Mammary epithelial cell (primary cell): ENCODE measurements at places on chromosomes 16 and 17.

- DNase-seq: peak; percentile 34
These were observed at the start of gene CUEDC1 for GRCh38 chr17:57955183-57955931. Gene CUEDC1, minus strand, starts transcription at chr17:57955412. Its CDS starts 69,848 bp downstream, at chr17:57885564.

- DNase-seq: no peak
These were observed 42.1 kb downstream of the ENGASE start for GRCh38 chr17:79116575-79117368.

DNA sequence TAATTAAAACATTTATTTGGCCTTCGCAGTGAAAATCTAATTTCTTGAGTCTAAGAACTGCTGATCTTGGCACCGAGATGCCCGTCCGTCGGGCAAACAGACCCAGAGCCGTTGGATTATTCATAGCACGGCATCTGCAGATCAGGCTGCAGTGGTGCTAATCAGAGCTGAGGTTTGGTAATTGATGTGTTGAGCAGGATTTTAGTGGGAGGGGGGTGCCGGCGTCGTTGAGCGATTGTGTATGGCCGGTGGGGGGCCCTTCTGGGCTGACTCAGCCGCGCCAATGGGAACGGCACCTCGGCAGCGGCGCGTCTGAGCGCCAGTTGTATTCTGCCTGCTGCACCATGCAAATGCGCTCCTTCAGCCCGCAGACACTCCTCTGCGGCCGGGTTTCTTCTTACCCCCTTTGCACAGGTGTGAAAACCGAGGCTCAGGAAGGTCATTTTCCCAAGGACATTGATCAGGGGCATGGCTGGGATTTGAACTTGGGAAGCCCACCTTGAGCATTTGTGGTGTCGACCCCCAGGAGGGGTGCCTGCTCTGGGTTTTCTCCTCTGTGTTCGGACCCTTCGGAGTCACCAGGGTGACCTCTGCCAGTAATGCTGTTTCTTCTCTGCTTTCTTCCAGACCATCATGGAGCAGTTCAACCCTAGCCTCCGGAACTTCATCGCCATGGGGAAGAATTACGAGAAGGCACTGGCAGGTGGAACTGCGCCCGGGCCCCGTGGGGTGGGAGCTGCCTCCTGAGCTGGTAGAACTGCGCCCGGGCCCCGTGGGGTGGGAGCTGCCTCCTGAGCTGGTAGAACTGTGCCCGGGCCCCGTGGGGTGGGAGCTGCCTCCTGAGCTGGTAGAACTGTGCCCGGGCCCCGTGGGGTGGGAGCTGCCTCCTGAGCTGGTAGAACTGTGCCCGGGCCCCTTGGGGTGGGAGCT, 18.4 kb downstream of the BAIAP2 start:
- no peak for DNase-seq

GRCh38 chr16:56708525-56709442, 21.1 kb upstream of the NUP93 start:
- DNase-seq: no peak

DNA sequence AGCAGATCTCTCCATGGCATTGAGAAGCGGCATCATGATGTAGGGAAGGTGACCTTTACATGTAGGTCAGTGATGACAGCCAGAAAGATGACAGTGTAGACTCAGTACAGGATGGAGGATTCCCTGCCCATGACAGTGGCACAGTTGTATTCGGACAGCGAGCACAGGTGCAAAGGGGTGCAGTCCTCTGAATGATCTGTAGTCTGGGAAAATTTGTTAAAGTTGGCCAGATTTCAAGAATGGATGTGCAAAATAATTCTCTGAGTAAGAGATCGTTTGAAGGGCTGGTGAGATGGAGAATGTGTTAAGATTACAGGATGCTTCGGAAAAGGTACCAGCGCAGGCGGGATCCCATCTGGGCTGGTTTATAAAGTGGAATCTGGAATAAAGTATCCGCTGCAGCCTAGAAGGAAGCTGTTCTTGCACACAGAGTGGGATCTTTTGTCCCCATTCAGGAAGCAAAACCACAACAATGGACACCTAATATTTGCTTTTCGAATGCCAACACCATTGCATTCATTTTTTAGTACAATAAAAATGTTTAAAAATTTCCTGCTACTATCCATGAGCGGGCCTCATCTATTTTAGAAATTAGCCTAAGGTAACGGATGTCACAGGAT, 101.2 kb downstream of the RPTOR start:
- DNase-seq: no peak

- DNase-seq: peak; percentile 64
These were observed 368.2 kb downstream of the SLC39A11 start for GRCh38 chr17:72724267-72724666.

DNA sequence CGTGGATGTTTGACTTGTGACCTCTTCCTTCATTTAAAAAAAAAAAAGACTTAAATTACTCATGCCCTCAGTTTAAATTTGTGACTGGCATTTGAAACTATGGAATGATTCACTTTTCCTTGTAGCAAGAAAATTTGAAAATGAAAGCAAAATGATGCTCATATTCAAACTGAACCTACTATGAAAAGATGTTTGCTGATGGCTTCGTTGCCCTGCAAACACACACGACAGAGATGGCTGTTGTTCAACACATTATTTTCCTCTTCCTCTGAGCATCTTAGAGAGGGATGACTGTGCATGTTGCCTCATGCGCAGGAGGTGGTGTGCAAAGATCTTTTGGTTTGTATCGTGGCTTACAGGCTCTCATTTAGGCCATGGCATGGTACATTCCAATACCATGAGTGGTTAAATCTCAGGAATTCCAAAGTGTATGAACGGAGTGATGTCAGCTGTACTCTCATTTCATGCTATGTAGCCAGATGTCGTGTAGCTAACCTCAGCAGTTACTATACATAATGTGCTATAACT, 164.5 kb downstream of the PRKCA start:
- DNase-seq: peak; percentile 98

GRCh38 chr17:60095381-60095780, 16.7 kb upstream of the HEATR6 start:
- no peak for DNase-seq

DNA sequence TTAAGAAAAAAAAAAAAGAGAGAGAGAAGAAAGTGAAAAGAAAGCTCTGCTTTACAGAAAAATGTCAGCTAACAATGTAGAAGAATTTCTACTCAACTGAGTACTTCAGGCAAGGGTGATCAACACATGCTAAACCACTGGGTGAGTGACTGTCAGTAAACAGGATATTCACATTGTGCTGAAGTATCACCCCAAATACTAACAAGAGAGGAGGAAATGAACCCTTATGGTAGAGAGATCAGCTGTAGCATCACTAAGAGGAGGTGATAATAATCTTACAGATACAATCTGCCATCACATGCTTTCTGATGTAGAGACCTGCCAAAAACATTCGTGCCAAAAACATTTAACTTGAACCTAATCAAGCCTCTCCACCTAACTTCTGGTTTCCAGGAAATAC, 30.7 kb upstream of the ICAM2 start:
- DNase-seq: no peak

- DNase-seq: no peak
These were observed 257 bp downstream of the SNAI3 start for GRCh38 chr16:88686062-88686438.

GRCh38 chr17:58913971-58914769, 158.5 kb downstream of the PPM1E start:
- no peak for DNase-seq

DNA sequence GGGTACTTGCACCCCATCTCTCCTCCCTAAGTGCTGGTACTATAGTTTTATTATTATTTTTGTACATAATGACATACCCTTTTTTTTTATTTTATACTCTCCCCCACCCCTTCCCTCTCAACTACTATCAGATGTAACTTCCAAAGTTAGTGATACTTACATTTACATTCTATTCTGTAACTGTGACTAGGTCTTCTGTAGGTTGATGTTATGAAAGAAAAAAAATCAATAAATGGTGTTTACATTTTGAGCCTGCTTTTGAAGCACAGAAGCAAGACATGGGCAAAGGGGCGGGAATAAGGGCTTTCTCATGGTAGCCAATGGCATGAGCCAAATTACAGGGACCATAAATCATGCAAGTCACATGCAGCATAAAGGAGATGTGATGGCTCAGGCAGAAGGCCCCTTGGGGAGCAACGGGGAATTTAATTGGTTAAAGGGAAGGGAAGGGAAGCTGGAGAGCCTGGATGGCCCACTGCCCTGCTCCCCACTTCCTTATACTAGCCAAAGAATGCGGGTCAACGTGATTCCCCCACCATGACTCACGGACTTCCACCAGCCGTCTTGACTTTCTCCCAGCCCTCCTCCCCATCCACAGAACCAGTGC, 2.4 kb upstream of the ACSF2 start:
- peak; percentile 89 for DNase-seq

GRCh38 chr16:57540387-57540786, 2.1 kb upstream of the ADGRG5 start:
- no peak for DNase-seq

DNA sequence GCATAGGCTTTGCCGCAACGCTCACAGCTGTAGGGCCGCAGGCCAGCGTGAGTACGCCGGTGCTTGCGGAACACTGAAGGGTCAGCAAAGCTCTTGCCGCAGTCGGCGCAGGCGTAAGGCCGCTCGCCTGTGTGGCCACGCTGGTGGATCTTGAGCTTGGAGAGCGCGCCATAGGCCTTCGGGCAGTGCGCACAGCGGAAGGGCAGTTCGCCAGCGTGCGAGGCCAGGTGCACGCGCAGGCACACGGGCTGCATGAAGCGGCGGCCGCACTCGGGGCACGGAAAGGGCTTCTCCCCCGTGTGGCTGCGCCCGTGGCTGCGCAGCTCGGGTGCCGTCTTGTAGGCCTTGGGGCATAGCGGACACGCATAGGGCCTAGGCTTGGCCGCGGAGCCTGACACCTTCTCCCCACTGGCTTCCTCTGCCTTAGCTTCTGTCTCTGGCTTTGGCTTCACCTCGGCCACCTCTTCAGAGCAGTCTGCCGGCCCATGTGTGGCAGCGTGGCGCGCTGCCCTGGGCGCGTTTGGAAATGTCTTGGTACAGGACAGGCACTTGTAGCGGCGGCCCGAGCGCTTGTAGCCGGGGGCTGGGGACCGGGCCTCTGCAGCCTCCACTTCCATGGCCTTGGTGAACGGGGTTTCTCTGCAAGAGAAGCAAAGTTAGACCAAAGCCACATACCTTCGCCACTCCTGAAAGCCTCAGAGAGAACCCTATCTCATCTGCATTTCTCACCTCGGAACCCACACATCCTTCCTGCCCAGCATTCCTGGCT, 10.0 kb downstream of the ZNF668 start:
- no peak for DNase-seq

DNA sequence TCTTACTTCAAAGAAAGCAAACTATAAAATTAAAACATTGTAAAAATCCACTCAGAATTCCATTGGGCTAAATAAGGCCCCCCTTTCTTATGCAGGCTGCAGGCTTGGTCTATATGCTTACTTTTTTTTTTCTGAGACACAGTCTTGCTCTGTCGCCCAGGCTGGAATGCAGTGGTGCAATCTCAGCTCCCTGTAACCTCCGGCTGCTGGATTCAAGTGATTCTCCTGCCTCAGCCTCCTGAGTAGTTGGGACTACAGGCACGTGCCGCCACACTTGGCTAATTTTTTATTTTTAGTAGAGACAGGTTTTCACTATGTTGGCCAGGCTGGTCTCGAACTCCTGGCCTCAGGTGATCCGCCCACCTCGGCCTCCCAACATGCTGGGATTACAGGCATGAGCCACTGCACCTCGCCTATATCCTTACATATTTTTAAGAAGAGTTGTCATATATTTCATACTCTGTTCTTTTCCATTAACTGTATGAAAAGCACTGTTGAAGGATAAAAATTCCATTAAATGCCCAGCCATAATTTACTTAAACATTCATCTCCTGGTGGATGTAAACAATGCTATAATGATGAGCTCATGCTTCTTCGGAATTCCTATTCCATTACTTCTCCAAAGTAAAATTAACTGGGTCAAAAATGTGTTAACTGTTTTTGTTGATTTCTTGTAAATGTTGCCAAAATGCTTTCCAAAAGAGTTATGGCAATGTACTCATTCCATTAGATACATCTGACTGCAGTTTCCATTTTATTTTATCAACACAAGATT, 17.8 kb downstream of the SNN start:
- DNase-seq: no peak

DNA sequence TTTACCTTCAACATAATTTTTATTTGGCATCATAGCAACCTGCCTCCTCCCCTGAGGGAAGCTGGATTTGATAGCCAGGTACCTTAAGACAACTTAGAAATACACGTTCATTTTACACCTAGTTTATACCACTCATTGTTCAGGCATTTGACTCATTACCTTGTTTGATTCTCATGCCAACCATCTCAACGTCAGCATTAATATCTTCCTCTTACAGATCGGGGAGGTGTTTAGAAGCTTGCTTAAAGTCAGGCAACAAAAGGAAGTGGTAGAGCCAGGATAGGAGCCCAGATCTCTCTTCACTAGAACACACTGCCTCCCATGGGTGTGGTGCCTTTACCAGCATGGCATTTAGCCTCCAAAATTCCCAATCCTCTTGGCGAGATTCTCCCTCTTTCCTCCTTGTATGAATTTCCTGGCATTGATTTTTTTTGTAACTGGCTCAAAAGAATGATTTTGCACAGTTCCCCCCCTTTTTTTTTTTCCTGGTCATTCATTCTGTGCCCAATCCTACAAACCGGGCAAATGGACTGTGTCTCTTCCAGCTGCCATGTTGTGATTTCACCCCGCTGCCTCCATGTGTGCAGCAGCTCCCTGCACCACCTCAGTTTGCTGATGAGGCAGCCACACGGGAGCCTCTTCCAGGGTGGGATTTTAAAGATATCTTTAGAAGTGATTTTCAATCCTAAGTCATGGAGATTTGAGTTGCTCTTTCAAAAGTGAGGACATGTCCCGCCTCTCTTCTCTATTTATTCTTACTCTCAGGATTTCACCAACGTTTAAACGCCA, 383.6 kb downstream of the UTP18 start:
- peak; percentile 65 for DNase-seq

GRCh38 chr17:38996660-38997337, 29.6 kb upstream of the FBXO47 start:
- no peak for DNase-seq

DNA sequence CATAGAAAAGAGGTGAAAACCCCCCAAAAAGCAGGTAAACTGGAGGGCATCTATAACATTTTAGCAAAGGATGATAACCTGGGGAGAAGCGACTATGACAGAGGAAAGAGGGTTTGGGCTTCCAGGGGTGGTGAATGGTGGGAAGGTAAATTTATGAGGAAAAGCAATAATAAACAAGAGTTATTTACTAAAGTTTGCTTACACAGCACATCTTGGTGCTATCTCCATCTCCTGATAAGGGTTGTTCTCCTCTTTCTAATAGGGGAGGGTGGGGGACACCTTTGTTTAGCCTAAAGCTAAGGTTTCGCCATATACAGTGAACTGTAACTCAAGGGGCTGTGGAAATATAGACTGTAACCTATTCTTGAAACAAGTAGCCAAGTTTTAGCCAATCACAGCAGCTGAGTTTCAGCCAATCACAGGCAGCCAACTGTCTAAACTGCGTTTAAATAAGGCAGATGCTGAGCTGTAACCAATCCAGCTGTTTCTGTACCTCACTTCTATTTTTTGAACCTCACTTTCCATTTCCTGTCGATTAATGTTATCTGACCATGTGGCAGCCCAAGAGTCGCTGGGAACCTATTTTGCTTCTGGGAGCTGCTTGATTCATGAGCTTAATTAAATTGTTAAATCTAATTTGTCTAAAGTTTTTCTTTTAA, 191.8 kb downstream of the MAP2K6 start:
- no peak for DNase-seq

- peak; percentile 65 for DNase-seq
These were observed 117.5 kb downstream of the FTO start for GRCh38 chr16:53821487-53821886.
